ENCODE measurements at places on chromosomes 6 and 20.

DNA sequence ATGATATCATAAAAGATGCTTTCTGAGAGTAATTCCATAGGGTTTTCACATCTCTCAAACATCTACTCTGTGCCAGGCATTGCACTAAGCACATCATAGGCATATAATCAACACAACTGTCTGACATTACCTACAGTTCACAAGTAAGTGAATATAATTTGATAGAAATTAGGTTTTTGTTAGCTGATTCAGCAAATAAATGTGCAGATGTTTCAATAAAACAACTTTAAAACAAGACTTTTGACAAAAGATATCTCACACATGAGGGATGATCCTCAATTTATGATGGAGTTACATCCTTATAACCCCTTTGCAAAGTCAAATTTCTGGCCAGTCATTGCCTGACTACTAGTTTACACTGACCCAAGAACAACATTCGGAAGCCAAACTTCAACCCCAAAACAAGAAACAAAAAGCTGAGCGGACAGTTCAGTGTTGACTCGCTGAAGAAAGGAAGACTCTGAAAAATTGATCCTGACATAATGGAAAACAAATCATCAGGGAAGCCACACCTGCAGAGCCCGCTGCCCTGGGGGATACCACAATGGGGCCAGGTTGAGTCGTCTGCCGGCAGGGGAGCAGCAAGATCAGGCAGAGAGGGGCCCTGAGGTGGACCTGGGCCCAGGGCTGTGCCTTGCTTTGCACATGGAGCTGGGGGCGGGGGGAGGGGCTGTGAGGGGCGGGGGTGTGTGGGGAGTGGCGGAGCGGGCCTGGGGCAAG, 739.2 kb upstream of the GJE1 start:
- DNase-seq: no peak

DNA sequence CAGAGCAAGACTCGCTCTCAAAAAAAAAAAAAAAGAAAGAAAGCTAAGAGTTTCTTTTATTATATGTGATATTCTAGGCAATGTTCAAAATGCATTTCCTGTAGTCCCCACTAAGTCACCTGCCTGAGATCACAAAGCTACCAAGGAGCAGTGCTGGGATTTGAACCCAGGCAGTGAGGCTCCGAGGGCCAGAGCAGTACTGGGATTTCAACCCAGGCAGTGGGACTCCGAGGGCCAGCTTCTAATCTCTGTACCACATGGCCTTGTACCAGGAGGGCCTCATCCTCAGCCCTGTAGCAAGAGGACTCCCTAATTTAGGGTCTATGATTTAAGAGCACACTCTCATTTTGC, 39.7 kb downstream of the ZMYND8 start:
- no peak for DNase-seq

DNA sequence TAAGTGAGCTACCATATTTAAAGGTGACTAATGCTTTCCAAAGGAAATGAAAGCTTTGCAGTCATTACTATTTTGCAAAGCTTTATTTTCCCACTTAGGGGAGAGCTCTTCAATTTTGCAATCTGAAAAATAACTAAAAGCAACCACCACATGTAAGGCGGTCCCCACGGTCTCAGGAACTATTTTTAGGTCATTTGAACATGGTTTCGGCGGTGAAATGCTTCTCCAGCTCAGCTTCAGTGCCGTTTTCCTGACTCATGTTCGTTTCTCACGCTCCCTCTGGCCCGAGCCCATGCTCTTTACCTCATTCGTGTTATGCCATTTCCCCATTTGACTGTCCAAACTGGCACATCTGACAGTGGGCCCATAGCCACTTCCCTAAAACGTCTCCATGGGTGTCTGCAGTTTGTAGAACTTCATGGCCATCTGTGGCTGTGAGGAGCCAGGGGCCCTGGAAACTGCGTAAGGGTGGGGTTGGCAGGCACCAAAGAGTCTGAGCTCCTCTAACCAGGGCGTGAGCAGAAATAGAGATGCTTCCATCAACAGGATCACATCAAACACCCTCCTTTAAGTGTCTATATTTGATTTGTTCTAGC, 46.5 kb downstream of the ADTRP start:
- peak; percentile 74 for DNase-seq

DNA sequence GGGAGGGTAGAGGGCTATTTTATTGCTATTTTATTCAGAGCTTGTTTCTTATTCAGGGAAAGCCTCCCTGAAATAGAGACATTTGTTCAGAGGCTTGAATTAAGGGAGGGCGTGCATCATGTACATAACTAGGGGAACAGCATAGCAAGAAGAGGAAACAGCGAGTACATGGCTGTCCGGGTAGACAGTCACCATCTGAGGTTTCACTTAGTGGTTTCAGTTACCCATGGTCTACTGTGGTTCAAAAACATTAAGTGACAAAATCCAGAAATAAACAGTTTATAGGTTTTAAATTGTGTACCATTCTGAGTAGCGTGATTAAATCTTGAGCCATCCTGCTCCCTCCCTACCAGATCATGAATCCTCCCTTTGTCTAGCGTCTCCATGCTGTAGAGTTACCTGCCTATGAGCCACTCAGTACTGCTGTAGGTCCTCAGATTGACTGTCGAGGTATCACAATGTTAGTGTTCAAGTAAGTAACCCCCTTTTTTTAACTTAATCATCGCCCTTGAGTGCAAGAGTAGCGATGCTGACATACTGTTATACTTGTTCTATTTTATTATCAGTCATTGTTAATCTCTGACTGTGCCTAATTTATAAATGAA, 791.5 kb downstream of the TFAP2A start:
- DNase-seq: no peak

GRCh38 chr6:156782691-156783320, 5.6 kb downstream of the ARID1B start:
- DNase-seq: no peak

DNA sequence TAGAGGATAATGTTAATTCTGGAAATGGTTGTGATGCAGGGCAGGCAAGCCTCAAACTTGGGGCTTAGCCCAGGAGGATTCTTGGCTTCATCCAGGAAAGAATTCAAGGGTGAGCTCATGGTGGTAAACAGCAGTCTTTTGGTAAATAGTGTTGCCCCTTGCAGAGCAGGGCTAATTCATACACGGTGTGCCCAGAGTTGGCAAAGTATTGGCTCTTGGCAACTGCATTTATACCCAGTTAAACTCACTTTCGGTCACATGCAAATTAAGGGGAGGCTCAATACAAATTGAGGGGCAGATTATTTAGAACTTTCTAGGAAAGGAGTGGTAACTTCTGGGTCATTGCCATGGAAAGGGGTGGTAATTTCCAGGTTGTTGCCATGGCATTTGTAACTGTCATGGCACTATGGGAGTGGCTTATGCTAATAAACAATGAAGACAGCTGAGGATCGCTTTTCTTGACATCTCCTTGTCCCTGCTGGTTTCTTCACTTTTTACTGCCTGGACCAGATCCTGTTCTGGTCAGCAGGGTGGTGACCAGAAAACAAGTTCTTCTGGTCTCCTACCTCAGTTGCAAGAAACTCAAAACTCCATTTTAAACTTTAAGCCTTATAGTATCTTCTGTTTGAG, 3.9 kb upstream of the OTOR start:
- no peak for DNase-seq

- DNase-seq: no peak
Measured at GRCh38 chr6:41164551-41165120, 1.7 kb upstream of the TREM2 start.

DNA sequence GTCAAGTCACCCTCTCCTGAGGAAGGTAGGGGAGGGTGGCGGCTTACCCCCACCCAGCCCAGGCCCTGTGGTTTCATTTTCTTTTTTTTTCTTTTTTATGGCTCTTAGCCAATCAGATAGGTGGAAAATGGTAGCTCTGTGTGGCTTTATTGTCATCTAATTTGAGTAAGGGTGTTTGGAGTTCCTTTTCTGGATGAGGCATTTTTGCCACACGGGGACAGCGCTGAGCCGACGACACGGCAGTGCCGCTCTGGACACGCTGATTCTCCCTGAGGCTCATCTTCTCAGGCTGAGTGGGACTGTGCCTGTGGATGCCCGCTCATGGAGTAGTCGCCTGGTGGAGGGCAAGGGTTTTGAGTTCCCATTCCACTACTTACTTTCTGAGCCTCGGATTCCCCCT, 37.6 kb upstream of the ANGPT4 start:
- no peak for DNase-seq

GRCh38 chr20:40811660-40812414, 122.8 kb upstream of the MAFB start:
- DNase-seq: no peak

- DNase-seq: peak; percentile 80
Measured at GRCh38 chr20:24994470-24995368, 2.2 kb upstream of the APMAP start.

DNA sequence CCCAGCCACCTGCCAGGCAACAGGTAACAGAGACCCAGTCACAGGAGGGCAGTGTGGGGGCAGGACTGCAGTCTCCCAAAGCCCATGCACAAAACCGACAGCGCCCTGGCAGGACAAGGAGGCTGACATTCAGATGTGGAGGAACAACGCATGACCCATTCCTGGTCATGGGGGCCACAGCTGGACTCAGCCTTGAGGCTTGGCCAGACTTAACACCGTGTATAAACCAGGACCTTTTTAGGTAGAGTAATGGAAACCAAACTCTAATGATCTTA, 8.1 kb downstream of the GFRA4 start:
- no peak for DNase-seq

- no peak for DNase-seq
Measured at GRCh38 chr20:61970357-61970756, 95.3 kb downstream of the TAF4 start.

DNA sequence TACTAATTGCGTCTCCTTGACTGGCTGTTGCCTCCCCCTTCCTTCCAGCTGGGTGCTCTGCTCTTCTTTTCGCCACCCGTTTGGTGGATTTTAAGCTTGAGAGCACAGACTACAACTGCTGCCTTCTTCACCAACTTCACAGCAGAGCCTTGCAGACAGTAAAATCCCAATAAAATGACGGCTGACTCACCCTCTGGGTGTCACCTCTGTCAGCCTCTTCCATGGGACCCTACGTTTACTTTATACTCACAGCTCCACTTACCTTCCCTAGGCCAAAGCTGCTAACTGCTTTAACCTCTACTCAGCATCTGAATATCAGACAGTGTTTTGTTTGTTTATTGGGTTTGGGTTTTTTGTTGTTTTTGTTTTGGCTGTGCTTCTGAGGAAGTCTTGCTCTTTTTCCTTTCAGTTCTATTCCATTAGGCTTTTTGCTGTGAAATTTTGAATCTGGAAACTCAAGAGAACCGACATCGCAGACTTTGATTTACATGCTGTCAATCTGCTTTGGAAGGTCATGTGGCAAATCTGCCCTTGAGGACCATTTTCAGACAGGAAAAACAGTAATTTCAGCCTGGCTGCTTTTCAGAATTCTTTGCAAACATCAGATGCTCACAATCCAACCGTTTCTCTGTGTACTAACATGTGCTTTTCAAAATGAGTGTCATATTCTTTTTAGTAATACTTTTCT, 2.4 kb downstream of the AGPAT4 start:
- DNase-seq: no peak

- no peak for DNase-seq
Measured at GRCh38 chr20:46622165-46622564, 29.1 kb downstream of the SLC13A3 start.

- DNase-seq: no peak
Measured at GRCh38 chr6:149128489-149129145, 188.9 kb upstream of the TAB2 start.

GRCh38 chr20:35135867-35136586, 11.1 kb downstream of the EDEM2 start:
- no peak for DNase-seq

DNA sequence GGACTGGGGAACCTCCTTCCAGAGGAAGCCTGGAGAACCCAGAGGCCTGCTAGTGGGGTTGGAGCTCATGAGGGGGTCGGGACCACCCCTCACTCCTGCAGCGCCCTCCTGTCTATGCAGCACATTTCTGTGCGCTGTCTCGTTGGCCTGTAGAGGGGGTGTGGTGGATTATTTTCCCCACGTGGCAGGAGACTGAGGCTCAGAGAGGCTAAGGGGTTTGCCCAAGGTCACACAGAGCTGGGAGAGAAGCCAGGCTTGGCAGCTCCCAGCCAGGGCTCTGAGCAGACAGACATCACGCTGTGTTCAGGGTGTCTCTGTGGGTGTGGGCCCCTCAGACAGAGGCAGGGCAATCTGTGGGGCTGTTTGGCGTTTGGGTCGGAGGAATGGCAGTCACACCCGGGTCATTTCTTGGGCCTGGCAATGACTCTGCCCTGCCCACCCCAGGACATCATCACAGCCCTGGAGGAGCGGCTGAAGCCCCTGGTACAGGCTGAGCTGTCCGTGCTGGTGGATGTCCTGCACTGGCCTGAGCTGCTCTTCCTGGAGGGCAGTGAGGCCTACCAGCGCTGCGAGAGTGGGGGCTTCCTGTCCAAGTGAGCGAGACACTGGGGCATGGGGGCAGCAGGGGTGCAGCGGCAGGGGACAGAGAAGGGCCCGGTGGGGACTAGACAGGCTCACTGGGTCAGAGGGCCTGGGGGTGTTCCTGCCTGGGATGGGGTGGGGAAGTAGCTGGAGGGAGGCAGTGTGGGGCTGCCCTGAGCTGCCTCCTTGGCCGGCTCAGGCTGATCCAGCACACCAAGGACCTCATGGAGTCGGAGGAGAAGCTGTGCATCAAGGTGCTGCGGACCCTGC, 27.7 kb downstream of the UQCC2 start:
- no peak for DNase-seq

DNA sequence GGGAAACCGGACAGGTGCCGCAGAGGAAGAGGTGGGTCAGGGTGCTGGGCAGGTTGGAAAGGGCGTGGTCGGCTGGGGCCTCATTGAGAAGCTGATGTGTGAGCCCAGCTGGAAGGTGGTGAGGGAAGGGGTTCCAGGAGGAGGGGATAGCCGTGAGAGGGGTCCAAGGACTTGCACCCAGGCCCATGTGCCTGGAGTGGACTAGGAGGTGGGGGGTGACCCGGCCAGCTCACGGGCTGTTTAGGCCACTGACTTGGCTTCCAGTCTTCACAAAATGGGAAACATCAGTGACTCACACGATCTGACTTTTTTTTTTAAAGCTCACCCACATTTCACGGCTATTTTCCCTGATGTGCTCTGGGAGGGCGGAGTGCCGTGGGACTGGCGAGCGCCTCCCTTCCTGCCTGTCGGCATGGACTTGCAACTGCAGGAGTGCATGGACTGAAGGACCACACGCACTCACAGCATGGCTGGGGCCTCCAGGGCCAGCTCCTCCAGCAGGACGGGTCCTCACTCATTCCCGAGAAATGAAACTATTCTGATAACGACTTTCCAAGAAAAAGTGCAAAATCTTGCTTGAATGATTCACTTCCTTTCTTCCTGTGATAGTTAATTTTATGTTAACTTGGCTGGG, 13.5 kb upstream of the PDE10A start:
- no peak for DNase-seq

DNA sequence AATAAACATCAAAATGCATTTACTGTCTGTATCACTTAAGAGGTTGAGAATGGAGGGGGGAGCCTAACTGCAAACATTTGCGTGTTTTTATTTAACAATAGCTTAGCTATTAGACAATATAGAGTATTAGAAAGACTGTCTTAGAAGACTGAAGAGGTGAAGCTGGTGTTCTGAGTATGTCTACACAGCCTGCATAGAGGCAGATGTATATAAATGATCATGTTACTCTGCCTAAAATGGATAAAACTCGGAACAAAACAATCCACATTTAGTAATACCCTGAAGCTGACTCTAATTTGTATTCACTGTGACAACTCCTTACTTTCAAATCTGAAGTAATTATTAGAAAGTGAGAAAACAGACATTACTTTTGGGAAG, 181.9 kb downstream of the GMPR start:
- no peak for DNase-seq

GRCh38 chr6:5050009-5050408, 35.1 kb upstream of the PPP1R3G start:
- DNase-seq: no peak

GRCh38 chr6:162538643-162539064, 188.9 kb downstream of the PRKN start:
- DNase-seq: no peak

- no peak for DNase-seq
Measured at GRCh38 chr6:161292145-161292544, 18.3 kb upstream of the AGPAT4 start.

Data from GM13976 (cell line).